Substantia nigra (tissue), 51 donors: ENCODE measurements at places on chromosomes 4 and X.

DNA sequence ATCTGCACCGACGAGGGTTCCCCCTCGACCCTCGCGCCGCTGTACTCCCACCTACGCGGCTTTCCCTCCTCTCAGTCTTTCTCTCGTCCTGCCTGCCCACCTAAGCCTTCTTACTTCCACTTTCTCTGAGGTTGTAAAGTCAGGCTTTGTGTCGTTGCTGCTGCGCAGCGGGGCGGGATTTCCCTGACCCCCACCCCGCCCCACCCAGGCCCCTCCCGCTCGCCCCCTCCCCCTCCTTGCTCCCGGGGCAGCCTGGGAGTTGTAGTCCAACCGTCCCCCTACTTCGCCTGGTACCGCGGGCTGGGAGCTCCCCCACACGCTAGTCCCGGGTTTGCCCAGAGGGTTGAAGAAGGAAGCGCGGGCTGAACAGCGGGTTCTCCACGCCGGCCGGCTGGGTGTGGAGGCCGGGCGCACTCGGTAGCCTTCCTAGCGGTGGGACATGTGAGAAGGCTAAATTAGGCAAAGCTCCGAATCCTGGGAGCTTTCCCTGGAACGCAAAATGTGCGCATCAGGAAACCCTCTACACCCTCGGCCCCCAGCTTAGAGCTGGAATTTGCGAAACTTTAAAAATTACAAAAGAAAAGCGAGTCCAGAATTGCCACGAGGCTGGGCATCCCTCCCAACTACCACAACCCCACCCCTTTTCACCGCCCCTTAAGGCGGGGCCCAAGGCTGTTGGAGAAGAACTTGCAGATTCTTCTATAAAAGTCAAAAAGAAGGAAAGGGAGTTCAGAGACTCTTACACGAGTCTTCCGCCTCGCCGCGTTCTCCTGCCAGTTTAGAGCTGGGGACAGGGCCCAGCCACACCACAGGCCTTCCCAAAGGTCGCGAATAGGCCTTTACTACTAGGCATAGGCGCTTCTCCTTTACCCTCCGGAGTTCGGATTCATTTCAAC is at the start of gene ATP11C:
Gene ATP11C (minus strand): TSS at position 153 of the 896 bp plus-strand sequence. CDS start 1,011 bp downstream, outside the sequence.
- peak; percentile 74 for DNase-seq

DNA sequence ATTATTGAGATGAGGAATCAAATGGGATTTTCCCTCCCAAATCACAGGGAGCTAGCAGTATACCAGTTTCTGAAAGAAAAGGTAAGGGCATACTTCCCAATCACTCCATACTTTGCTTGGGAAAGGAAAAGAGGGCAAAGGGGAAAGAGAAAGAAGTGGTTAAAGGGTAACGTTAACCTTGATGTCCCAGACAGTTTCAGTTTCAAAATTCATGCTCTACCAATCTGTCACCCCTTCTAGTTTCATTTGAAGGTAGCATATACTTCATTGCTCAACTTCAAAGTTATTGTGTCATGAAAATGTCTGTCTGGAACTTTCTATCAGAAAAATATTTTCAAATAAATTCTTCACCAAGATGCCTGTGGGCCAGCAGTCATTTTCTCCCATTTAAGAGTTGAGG is 16.0 kb downstream of the TNMD start:
- no peak for DNase-seq

DNA sequence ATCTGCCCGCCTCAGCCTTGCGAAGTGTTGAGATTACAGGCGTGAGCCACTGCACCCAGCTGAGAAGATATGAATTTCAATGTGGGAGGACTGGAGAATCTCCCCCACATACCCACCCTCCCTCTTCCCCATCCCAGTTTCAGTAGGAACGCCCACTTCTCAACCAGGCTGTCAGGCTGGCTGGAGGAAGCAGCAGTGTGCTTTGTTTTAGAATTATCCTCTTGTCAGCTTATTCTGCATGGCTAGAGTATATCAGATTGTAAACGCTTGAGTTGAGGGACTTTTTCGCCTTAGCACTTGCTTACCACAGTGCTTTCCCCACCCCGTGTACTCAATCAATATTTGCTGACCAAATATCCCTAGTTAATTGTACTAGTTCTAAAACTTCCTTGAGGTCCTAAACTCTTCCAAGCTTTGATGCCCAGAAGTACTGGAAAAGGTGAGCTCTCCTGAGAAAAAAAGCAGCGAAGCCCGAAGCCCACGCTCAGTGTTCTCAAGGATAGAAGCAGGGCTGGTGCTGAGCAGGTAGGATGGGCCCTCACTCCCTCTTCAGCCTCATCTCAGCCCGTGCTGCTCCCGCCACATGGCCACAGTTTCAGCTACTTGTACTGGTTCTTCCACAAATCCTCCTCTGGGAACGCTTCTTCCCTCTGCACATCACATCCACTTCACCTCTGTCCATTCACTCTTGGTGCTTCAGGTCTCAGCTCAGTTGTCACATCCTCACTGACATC is 7.3 kb upstream of the ARHGAP10 start:
- no peak for DNase-seq

GRCh38 chr4:145887241-145887991 is 51.2 kb downstream of the ZNF827 start:
- no peak for DNase-seq

DNA sequence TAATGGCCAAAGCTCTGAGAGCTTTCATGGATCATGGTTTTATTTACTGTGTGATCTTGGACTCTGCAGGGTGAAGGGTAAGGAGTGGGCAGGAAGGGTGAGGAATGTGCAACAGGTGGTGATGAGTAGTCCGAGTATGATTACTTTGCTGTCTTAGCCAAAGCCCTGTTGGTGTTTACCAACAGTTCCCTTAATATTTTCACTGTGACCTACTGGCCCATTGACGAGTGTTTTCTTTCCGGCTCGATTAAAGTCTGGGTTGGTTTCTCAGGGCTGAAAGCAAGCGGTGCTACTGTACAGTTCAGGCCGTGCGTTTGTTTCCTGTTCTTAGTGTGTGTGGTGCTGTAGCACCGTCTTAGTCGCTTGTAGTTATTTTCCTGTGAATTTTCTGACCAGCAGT is 2.6 kb downstream of the ARHGAP24 start:
- DNase-seq, result no peak

- DNase-seq, result peak; percentile 1
Observed at GRCh38 chrX:109600237-109600651, 24.7 kb downstream of the KCNE5 start.

DNA sequence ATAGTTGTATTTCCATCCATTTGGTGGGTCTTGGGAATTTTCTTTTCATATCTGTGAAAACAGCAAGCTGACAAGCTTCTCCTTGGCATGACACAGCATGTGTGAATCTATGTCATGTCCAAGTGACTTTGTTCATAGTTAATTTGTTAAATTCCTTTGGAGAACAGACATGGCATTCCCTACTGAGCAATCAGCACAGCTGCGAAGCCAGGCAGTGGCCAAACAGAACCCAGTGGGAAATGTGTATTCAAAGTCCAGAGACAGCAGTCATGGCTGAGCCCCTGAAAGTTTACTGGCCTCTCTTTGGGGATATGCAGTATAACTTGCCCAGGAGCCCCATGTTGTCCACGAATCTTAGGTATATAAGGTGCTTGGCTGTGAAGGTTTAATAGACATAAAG is 474.7 kb downstream of the NKX6-1 start:
- no peak for DNase-seq

DNA sequence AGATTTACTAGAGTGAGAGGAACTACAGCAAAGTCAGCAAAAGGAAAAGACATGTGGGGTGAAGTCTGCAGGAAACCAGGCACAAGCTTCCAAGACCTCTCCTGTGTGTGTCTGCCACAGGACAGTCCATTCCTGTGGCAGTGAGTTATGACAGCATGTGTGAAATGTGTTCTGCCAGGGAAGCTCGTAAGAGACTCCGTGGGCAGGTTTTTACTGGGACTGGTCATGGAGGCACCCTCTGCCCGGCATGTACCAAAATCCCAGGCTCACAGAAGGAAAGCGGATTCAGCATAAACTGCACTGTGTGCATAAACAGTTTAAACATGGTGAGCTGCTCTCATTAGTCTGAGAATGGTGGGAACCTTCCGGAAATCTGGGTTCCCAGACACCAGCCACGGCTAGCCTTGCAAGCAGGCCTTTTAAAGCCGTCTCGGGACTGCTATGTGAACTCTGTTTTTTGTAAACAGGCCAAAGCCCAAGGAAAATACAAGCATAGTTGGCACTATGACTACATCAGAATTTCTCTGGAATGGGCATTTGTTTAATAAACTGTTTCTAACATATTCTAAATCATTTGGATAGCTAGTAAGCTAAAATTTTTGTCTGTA is 288.5 kb downstream of the TENM3 start:
- no peak for DNase-seq

GRCh38 chr4:26937567-26937966 is 76.9 kb downstream of the STIM2 start:
- DNase-seq, result no peak

DNA sequence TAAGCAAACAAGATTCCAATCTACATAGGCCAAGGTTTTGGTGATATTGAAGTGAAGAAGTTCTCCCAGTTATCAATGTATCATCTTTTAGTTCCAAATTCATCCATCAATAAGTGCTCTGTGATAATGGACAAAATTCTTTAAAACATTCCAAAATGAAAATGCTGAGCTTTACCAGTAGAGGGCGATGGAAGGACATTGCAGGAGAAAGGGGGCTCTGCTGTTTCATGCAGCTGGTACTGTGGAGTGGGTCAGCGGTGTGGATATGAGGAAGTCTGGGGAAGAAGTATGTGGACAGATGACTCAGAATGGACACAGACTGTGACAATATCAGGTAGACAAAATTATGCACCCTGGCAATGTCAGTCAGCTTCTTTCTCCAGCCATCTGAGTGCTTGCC is 46.6 kb upstream of the HS6ST2 start:
- DNase-seq, result no peak

DNA sequence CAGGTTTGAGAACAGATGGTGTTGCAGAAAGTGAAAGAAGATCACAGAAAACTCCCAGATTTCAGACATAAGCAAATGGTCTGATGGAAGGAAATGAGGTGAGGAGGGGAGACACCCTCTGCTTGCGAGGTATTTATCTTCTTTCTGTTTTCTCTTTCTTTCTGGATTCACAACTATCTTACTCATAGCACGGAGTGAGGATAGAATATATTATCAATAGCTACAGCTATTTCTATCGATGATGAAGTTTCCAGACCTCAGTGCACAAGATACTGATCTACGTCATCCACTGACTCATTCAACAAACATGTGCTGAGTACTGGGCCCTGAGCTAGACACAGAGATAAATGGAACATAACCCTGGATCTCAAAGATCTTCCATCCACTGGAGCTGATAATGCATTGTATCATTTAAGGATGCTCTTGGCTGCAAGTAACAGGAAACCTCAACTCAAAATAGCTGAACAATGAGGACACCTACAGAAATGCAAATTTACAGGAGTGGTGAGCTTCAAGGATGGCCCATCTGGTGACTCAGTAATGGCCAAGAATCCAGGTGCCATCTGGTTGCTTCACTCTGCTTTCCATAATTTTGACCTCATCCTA is 21.2 kb downstream of the SLC2A9 start:
- DNase-seq, result no peak

DNA sequence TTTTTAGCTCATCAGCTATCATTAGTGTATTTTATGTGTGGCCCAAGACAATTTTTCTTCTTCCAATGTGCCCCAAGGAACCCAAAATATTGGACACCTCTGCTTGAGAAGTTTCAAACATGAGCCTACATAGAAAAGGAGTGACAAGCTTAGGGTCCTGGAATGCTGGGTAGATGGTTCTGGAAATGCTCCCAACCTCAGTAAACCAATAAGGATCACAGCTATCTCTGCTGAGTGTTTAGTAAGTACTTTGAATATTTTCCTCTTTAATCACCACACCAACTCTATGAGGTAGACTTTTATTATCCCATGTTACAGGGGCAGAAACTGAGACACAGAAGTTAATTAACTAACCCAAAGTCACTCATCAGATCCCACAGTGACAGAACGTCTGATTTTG is 164.9 kb upstream of the KLF3 start:
- DNase-seq, result no peak

GRCh38 chrX:153864101-153864500 is 21.9 kb downstream of the L1CAM start:
- DNase-seq, result no peak

- DNase-seq, result no peak
Observed at GRCh38 chr4:114383721-114384120, 214.9 kb upstream of the UGT8 start.

DNA sequence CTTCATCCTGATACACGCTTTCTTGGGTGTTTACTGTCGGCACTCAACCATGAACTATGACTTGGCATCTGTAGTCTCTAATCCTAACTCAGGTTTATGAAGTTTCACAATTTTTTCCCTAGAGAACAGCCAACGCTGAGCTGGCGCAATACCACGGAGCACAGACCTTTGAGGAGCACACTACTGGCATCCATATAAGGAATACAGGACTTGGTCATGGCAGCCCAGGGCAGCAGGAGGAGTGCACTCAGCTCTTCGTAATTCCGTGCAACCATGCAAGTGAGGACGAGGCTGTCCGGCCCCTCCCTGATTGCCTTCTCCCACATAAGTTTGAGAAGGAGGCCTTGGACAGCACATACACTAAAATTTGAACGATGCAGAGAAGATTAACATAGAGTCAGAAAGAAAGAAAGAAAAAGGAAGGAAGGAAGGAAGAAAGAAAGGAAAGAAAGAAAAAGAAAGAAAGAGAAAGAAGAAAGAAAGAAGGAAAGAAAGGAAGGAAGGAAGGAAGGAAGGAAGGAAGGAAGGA is 41.0 kb upstream of the PDLIM5 start:
- no peak for DNase-seq

DNA sequence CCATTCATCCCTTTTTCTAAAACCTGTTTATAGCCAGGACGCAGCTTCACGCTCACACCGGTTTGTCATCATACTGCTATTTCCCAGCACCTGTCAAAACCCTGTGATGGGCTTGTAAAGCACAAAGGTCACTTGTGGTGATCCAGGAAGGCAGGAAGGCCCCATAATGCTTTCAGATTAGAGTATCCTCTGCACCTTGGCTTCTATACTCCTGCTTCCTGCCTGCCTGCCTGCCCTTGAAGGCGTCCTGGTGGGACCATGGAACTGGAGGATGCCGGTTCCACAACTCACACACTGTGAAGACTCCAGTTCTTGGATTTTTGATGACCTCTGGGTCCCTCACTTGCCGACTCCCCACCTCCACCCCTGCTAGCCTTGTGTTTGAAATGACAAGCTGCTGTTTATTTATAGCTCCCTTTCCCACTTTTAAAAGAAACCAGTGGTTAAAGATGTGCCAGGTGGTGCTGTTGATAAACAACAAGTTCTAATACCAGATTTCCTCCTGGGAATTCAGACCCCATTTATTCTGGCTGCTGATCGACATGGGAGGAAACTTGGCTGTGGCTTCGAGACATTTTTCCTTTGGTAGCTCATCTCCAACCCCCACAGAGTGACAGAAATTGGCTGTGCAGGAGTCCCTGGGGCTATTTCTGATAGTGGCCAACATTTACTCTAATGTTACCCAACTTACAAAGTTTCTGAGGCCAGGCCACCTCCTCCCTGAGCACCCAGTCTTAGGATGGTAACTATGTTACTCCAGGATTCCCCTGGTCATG is 211.5 kb downstream of the KDR start:
- no peak for DNase-seq

GRCh38 chrX:115892787-115893671 is 277.5 kb upstream of the AGTR2 start:
- peak; percentile 44 for DNase-seq

- DNase-seq, result no peak
Observed at GRCh38 chr4:174946246-174946645, 28.1 kb downstream of the ADAM29 start.
